NCI-H187 (cell line): ENCODE measurements at places on chromosomes 11 and 22.

GRCh38 chr11:14357881-14358728, 878 bp downstream of the RRAS2 start:
- peak; percentile 22 for DNase-seq

DNA sequence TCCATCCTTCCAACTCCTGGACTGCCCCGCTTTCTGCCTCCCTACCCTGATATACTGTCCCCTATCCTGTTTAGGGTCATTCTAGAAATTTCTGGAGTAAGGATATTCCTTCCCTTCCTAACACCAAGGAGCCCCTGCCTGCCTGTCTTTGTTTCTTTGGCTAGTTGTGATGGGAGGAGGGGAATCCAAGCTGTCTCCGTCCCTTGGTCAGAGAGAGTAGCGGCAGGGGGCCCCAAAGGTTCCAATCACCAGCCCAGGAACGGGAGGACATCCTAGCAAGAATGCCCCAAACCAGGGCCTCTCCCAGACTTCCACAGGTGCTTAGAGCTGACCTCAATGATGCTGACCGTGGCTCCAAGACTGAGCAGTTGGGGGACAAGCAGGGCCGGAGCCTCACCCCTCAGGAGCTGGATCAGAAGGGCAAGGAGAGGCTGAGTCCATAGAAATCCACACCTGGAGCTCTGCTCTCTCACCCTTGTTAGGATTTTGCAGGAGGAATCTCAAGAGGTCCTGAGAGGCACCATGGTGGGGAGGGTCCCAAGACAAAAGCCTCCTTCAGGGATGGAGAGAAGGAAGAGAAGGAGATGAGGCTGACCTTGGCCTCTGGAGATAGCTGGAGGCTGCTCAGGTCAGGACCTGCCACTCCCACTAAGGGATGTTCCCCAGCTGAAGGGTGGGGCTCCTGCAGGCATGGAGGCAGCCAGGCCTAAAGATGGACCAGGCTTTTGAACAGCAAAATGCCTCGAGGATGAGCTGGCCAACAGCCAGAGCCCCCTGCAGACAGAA, 13.6 kb downstream of the SLC22A12 start:
- no peak for DNase-seq

- no peak for DNase-seq
Observed at GRCh38 chr11:70109006-70109405, 30.9 kb downstream of the ANO1 start.

DNA sequence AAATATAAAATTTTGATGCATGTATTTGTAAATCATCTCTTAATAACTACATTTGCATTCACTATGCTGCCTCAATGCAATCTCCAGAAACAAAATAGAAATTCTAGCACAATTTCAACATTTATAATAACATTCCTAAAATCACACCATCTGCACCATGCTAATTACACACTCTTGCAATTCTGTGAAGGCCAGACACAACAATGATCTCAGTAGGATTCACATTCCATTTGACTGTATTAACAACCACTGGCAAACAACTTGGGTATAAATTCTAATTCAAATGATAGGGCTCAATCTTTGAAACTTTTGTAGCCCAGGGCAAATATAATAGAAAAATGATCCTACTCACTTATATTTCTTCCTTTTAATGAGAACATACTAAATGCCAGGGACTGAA, 25.9 kb downstream of the RAB6A start:
- DNase-seq: no peak

- no peak for DNase-seq
Observed at GRCh38 chr11:117529816-117530215, 202.2 kb downstream of the CEP164 start.

GRCh38 chr11:13917264-13917663, 45.3 kb upstream of the SPON1 start:
- DNase-seq: no peak

GRCh38 chr11:16876053-16876752, 137.8 kb downstream of the C11orf58 start:
- DNase-seq: no peak

- no peak for DNase-seq
Observed at GRCh38 chr22:23649071-23649501, 17.0 kb upstream of the DRICH1 start.

- DNase-seq: no peak
Observed at GRCh38 chr11:71311928-71312510, 59.6 kb upstream of the SHANK2 start.

DNA sequence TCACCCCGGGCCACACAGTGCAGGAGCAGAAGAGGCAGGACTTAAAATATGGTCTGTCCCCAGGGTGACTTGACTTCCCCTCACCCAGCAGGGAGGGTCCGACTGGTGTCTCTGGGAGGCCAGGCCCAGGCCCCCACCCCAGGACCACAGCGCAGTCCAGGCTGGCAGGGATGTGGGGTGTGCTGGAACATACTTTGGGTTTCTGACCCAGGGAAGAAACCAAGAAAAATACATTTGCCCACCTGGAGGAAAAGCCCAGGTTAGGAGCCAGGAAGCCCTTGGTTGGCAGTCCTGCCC, 5.2 kb downstream of the C1QTNF6 start:
- no peak for DNase-seq

- DNase-seq: no peak
Observed at GRCh38 chr11:57610170-57610569, 12.7 kb downstream of the SERPING1 start.
